ENCODE measurements at places on chromosomes 1 and 21.
A peak's percentile ranks its signal among the peaks of the same experiment; 100 is the strongest.

DNA sequence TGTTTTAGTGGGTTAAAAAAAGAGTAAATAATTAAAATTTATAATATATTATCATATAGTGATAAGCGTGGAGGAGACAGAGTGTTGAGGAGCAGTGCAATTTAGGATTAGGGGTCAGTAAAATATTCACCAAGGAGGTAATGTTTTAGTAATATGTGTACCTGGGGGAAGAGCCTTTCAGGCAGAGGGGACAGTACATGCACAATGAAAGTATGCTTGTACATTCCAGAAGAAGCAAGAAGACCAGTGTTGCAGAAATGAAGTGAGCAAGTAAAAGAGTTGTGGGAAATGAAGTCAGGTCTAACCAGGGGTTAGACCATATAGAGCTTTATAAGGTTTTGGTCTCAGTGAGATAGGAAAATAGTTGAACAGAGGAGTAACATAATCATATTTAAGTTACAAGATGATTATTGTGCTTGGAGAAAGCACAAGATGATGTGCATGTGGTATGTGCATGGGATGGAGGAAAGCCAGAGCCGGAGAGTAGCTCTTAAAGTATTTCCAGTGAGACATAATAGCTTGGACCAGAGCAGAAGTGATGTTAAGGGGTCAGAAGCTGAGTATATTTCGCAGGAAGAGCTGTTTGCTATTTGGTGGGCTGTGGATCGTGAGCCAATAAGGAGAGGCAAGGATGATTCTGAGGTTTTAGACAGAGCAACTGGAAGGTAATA is 44.8 kb downstream of the SNX7 start:
- no peak for DNase-seq

GRCh38 chr1:232438476-232438875 is 191.5 kb downstream of the SIPA1L2 start:
- no peak for DNase-seq

DNA sequence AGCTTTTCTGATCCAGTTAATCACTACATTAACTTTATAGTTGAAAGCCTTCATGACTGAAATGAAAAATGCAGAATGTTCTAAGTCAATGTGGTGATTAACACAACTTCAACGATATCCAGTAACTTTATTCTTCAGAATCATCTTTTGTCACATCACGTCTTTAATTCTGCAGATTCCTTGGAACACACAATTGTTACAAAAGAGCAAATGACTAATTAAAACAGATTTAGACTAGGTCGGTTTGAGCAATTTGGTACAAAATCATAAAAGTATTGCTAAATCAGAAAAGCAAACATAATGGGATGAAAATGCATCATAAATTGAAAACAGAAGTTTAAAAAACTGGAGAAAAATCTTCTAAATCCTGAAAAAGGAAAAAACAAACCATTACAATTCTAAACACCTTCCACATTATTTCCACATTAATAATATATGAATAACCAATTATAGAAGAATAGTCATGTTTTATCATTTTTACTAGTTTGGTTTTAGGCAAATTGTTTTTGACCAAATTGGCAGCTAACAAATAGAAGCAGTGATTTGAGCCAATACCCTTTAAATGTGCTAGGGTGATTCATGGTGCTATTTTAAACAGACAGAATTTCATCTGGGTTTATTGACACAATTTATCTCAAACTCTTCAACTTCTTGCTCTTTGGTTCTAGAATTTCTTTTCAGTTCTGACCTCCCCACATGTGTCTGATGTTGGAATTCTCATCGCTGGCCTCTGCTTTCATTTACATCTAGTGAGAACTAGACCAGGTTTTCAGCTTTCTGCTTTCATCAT is 468.1 kb upstream of the PTBP2 start:
- DNase-seq: no peak

GRCh38 chr21:36576441-36576840 is 96.5 kb upstream of the CLDN14 start:
- no peak for DNase-seq

DNA sequence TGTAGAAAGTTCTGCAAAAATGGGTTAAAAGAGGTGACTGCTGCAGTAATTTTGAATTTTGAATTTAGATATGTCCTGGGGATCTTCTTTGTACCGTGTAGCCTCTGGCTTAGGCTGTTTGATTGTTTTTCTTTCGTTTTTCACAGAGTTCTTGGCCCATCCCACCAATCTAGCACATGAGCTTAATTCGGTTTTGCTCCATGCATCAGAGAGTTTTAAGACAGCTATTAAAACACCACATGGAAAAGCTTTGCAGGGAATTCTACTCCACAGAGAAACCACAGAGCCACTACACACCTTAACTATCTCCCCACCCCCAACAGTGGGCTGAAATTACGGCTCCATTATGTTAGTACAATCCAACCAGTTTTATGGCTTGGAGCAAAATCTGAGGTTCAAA is 25.5 kb downstream of the SPAG17 start:
- DNase-seq: no peak

DNA sequence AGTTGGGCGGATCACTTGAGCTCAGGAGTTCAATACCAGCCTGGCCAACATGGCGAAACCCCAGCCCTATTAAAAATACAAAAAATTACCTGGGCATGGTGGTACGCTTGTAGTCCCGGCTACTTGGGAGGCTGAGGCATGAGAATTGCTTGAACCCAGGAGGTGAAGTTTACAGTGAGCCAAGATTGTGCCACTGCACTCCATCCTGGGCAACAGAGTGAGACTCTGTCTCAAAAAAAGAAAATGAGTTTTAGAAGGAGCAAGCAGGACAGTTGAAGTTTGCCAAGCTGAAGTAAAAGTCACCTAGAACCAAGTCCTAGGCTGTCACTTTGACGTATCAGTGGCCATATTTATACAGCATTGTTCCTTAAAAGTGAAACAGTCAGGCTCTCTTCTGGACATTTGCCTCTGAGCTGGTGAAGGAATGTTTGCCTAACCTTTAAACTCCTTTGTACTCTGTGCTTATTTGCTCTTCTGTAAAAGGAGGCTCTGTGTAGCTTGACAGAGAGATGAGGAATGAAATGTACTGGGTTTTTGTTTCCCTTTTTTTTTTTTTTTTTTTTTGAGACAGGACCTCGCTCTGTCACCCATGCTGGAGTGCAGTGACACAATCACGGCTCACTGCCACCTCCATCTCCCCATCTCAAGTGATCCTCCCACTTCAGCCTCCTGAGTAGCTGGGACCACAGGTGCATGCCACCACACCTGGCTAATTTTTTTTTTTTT is 2.8 kb downstream of the RAB4A start:
- DNase-seq: no peak

DNA sequence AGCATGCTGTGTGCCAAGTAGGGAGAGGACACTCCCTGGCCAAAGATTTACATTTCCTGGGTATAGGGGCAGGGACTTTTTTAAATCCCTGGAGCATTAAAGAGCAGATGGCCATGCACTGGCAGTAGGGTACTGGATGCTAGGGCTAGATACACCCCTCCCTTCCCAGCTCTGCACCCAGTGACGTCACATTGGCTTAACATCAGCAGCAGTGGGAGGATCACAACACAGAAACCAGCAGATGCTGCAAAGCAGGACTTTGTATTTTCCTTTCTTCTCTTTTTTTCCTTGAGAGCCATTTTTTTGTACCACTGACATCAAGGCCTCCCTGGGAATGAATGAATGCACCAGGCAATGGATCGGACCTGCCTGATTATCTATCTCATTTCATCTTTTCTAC is 243.0 kb downstream of the KAZN start:
- DNase-seq: no peak

DNA sequence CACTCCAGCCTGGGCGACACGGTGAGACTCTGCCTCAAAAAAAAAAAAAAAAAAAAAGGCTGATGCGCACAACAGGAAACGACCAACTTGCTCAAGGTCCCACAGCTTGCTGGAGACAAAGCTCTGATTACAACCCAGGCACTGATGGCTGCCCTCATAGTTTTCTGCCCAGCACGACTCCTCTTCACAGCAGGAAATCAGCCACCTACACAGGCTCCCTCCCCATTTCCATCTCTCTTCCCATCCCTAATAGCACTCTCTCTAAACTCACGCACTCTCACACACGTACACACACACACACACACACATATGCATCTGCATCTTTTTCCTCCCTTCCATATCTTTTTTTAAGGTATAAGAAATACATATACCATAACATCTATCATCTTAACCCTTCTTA is 153.5 kb upstream of the SOD1 start:
- no peak for DNase-seq

- DNase-seq: no peak
Measured at GRCh38 chr1:226609836-226610455, 61.4 kb downstream of the STUM start.

GRCh38 chr1:109719337-109719837 is 7.3 kb downstream of the GSTM5 start:
- no peak for DNase-seq

- DNase-seq: peak; percentile 10
Measured at GRCh38 chr1:119743776-119744597, 24.7 kb downstream of the HMGCS2 start.

DNA sequence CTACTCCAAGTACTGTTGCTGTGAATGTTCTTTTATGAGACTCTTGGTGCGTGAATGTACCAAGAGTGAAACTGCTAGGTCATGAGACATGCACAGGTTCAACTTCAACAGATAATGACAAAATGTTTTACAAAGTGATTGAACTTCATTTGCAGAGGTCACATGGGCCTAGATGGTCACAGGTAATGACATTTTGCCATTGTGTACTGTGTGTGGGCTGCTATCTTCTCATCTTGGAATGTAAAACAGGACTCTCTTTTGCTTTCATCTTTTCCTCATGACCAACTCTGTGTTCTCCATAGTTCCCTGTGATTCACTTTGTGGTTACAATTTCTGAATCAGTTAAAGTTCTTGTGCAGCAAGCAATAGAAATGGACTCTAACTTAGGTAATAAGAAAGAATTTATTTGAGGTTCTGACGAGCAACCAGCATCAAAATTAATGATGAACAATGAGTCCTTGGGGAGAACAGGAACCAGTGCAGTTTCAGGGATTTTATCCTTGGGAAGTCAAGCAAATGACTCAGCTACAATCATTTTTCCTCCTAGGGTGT is 16.2 kb upstream of the TSNAX start:
- no peak for DNase-seq

- DNase-seq: no peak
Measured at GRCh38 chr1:85087659-85088407, 39.5 kb upstream of the MCOLN3 start.

GRCh38 chr1:212402666-212403321 is 11.9 kb downstream of the PACC1 start:
- DNase-seq: no peak

- DNase-seq: no peak
Measured at GRCh38 chr1:29974316-29974724, 738.0 kb downstream of the PTPRU start.

- no peak for DNase-seq
Measured at GRCh38 chr1:173190101-173190936, 16.8 kb downstream of the TNFSF4 start.

GRCh38 chr1:45473302-45473701 is 17.7 kb downstream of the TESK2 start:
- DNase-seq: no peak
